NCI-H526 treated with DMSO at 0.1 percent for 48 hours (cell line): ENCODE measurements at places on chromosomes 12 and 14.

DNA sequence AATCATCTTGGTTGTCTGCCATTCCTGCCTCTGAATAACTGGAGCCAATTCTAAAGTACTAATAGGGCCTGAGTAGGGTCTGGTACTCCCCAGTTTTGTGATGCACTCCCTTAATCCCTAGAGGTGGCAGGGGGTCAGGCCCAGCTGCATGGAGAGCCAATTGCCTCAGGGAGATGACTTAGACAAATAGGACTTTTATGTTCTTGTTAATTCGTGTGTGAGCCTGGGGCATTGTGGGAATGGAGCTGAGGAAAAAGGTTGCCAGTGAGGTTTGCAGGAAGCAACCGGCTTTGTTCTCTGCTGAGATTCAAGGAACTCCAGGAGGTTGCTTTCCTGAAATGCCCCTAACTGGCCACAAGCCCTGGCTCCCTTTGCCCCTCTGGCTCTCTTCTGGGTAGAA lies 6.8 kb upstream of the DCD start:
- no peak for DNase-seq

DNA sequence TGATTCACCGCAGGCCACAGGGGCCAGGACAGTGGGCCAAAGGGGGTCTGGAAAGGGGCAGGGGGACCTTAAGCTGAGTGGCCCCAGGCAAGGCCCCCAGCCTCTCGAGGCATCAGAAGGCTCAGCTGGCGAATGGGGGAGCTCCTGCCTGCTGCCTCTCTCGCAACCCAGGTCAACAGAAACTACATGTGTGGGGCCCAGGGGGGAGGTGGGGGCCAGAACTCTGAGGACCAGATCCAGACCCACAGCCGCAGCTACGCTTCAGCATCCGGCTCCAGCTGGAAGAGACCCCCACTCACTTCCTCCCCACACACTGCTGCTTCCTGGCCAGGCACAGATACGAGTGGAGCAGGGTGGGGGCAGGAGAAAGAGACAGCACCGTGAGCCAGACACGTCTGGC lies 46.5 kb downstream of the NCOR2 start:
- no peak for DNase-seq

DNA sequence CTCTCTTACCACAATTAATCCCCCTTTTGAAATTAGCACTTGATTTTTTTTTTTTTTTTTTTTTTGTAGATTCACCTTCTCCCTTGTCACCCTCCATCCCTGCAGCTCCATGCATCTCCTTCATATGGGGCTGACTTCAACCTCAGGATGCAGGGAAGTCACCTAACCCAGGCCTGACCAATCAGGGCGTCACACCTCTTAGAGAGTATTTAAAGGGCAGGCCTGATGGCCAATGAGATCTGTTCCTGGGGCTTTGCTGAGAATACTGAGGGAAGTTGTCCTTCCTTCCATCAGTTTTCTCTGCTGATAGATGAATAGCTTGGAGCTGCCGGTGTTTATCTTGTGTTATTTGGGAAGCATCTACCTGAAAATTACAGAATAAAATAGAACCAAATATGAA lies 1104.7 kb upstream of the TMEM132C start:
- DNase-seq: no peak

GRCh38 chr12:49604856-49605255 lies 583 bp downstream of the FAM186B start:
- no peak for DNase-seq

GRCh38 chr12:46803517-46803916 lies 22.3 kb downstream of the SLC38A4 start:
- DNase-seq: no peak

DNA sequence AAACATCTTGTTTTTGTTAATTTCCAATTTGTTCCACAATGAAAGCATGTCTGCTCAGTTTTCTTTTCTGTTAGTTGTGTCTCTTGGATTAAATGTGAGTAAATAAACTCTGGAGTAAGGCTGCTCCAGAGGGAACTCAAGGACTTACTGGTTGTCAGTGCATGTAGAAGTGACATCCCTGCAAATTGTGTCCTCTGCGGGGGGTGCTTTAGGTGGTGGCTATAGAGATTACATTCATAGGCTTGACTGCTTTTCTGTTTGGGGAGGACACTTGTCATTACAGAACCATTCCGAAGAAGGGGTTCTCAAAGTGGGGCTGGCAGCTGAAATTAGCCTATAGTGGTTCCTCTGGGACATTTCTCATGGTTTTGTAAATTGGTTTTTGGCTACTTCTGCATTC lies 8.8 kb downstream of the TMTC2 start:
- no peak for DNase-seq

DNA sequence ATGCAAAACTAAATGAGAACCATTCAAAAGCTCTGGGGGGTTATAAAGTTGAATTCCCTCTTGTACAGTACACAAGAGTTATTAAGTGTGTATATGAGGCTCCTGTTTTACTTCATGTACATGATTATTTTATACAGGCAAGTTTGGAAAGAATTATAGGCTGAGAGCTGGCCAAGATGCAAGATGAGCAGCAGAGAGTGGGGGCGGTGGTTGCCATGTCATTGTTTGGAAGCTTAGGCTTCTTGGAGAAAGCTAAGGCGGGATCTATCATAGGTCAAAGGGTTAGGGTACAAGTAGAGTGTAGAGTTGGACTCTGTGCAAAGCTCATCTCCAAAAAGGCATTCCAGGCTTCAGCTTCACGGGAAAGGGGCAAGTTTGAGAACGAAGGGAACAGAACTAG lies 297.1 kb upstream of the TBX3 start:
- no peak for DNase-seq

DNA sequence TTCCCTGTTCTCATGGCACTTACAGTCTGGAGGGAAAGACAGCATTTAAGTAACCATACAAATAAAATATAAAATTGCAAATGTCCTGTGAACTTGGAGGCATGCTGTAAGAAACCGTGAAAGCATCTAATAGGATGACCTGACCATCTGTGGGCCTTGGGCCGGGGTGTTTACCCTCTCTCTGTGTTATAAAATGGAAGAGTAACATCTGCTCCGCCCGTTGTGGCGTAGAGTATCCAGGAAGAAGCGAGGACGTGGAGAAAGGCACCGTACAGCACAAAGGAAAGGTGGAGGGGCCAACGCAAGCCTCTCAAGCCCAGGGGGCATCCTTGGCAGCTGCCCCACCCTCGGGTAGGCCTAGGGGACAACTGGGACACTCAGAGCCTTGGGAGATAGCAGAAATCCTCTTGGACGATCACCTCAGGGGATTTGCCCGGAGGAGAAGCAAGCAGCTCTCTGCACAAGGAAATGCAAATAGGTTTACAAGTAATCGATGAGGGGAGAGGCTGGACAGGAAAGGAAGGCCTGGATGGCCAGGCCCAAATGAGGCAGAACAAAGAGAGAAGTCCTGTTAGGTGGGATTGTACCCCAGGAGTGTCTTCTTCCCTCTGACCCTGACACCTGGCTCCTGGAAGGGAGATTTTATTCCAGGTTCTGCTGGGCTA lies 26.2 kb downstream of the VSX2 start:
- no peak for DNase-seq

- peak; percentile 96 for DNase-seq
Observed at GRCh38 chr14:57833323-57833722, 32.6 kb downstream of the SLC35F4 start.

- no peak for DNase-seq
Observed at GRCh38 chr12:71295953-71296352, 138.2 kb upstream of the TSPAN8 start.

- peak; percentile 47 for DNase-seq
Observed at GRCh38 chr12:754851-755562, 2.6 kb downstream of the WNK1 start.

DNA sequence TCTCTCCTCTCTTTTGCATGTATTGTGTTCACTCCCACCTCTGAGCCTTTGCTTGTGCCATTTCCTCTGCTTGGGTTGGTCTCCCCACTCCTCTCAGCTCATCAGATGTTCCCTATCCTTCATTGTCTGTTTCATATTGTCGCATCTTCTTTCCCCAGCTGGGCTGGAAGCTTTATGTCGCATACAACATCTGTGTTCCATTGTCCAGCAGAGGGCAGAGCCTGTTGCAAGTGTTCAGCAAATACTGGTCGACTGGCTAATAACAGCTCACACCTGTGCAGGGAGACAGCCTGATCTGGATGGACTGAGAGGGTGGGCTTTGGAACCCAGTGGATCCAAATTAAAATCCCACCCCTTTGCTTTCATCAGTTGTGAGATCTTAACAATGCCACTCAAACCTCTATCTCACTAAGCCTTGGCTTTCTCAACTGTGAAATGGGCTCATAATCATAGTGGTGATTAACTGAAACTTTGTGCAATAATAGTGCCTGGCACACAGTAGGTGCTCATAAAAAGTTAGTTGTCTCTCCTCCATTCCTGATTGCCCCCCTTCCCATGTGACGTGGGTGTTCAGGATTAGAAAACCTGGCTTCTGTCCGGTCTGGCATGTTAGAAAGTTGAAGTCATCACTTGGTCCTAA lies 75.8 kb downstream of the RIN3 start:
- DNase-seq: no peak

DNA sequence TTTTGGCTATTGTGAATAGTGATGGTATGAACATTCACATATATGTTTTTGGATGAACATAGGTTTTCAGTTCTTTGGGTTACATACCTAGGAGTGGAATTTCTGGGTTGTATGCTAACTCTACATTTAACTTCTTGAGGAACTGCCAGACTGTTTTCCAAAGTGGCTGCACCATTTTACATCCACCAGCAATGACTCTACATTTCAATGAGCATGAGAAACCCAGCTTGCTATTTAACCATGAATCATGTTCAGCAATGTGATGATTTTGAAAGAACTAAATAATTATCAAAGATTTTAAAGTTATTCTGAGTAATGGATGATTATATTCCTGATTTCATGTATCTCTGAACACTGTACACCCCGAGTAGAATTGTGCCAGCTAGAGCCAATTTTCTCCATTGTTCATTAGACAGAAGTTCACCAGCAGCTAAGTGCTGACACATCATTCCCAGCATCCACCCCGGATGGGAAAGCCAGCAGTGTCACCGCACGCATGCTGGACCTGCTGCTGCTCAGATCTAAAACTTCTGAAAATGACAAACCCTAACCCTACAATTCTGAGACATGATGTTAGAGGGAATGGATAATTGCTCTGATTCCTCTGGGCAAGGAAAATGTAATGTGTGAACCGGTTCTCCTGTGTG lies 13.3 kb upstream of the ANAPC5 start:
- no peak for DNase-seq

DNA sequence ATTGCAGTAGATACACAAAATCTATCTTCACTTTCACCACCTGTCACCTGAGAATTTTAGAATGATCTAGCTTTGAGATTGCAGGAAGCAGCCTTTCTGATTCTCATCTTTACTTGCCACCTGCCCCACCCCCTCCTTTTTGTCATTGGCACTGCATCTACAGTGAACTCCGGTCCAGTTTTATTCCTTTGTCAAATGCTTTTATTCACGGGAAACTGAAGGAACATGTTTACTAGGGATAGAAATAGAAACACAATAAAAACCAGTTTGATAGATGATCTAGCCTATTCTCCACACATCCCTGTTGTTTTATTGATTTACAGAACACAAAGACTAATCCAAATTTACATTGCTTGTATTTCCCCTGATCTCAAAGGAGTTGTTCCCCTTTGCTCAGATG lies 471.7 kb upstream of the STXBP6 start:
- DNase-seq: no peak

DNA sequence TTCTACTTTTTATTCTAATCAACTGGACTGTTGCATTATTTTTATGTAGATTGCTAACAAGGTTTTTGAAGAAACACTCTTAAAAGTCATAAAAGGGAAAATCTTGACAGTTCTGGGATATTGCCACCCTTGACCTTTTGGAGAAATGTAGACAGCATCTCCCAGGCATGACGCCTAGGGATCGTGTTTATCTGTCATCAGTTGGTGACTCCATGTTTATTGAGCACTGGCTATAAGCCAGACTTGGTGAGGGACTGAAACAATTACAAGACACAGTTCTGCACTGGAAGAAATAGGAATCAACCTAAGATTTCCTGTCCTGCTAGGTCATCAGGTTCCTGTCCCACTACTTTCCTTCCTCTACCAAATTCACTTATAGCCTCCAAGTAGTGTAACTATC lies 34.5 kb downstream of the HMGA2 start:
- no peak for DNase-seq

DNA sequence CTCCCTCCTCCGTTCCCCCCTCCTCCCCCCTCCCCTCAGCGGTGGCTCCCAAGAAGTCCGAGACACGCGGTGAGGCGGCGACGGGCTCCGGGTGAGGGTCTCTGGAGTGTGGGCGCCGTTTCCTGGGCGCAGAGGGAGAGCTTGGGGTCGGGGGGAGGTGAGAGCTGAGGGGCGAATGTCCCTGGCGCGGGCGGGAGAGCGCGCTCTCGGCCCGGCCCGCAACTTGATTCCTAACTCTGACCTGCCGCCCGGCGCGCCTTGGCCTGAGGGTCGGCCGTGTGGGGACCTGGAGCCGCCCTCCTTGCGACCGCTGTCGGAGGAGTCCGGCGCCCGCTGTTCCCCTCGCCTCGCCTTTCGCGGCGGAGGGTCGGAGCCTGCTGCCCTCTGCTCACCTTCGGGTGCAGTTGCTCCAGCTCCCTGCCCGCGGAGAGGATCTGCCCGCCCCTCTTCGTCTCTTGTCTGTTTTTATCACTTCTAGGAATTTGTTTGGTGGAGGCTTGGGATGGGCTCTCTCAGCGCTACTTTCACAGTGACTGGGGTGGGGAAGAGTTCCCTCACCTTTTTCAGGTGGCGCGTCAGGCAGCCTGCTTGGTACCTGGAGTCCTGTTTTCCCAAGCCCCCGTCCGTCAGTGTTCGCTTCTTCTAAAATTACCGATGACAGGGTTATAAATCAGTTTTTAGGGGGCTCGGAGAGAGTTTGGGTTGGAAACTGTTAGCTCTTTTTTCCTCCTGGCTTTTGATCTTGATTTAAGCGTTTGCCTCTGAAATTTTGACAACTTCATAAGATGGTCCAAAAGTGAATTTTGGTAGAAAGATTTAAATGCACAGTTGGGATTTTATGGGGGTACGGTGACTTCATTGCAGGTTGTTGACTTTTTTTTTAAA lies 495 bp downstream of the ADIPOR2 start:
- peak; percentile 50 for DNase-seq
